Germinal center (tissue), 1 donor: ENCODE measurements at places on chromosomes 13 and 19.
A peak's percentile ranks its signal among the peaks of the same experiment; 100 is the strongest.

GRCh38 chr19:2180114-2180513 is 16.4 kb downstream of the DOT1L start:
- no peak for DNase-seq

DNA sequence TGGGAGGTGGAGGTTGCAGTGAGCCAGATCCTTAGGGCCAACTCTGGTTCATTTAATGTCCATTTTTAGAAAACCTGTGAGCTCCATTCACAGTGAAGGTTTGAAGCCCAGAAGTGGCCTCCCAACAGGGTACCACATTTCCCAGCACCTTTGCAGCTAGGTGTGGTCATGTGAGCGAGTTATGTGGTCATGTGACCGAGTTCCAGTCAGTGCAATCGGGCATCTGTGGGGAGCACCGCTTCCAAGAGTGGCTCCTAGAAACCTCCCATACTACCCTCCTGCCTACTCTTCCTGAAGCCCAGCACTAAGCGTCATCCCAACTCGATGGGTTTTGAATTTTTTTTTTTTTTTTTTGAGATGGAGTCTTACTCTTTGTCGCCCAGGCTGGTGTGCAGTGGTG is 663 bp upstream of the PLA2G4C start:
- no peak for DNase-seq

- peak; percentile 47 for DNase-seq
Measured at GRCh38 chr19:46076951-46077814, 36.4 kb upstream of the IGFL4 start.

GRCh38 chr13:32538143-32538620 is 413 bp downstream of the N4BP2L2 start:
- DNase-seq = peak; percentile 65

GRCh38 chr13:40232311-40233040 is 434.0 kb downstream of the FOXO1 start:
- DNase-seq = no peak

GRCh38 chr13:26420282-26420960 is 137.1 kb upstream of the WASF3 start:
- DNase-seq = no peak

- DNase-seq = no peak
Measured at GRCh38 chr13:113856716-113857065, 7.2 kb downstream of the GAS6 start.

DNA sequence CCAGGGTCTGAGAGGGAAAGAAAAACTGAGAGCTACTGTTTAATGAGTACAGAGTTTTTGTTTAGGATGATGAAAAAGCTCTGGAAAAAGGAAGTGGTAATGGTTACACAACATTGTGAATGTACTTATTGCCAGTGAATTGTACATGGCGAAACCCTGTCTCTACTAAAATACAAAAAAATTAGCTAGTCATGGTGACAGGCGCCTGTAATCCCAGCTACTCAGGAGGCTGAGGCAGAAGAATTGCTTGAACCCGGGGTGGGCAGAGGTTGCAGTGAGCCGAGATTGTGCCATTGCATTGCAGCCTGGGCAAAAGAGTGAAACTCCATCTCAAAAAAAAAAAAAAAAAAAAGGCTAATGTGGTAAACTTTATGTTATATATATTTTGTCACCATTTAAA is 96.3 kb downstream of the VWA8 start:
- no peak for DNase-seq

GRCh38 chr19:1280636-1281568 is 4.8 kb upstream of the EFNA2 start:
- DNase-seq = no peak

GRCh38 chr13:36297366-36298338 is at the start of gene CCDC169:
TSS of gene CCDC169 (minus strand) at chr13:36297814. CDS start at chr13:36297719, 95 bp downstream.
- peak; percentile 13 for DNase-seq

- DNase-seq = no peak
Measured at GRCh38 chr19:2209408-2209807, 26.7 kb downstream of the PLEKHJ1 start.

DNA sequence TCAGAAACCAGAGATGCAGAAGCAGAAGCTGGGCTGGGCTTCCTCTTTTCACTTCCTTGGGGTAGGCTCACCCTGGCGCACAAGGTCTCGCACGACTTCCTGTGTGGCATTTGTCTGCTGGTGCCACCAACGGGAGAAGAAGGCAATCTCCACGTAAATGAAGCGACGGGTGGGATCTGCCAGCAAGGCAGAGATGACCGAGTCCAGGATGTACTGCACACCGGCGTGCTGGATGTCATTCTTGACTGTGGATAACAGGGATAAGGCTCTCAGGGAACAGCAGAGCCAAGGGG is 1.3 kb downstream of the MAN2B1 start:
- DNase-seq = peak; percentile 84

DNA sequence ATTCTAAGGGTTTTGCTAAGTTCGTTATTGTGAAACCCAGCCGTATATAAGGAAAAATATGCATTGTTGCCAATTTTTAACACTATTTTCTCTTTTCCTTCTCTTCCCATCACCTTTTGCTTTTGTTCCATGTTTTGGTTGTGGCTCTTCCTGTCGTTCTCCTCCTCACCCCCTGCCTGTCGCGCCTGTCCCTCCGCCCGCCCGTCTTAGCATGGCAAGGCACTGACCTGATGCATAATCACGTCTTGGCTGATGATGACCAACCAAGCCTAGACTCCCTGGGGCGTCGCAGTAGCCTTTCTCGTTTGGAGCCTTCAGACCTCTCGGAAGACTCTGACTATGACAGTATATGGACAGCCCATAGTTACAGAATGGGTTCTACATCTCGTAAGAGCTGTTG is 28.5 kb upstream of the TEX29 start:
- no peak for DNase-seq

DNA sequence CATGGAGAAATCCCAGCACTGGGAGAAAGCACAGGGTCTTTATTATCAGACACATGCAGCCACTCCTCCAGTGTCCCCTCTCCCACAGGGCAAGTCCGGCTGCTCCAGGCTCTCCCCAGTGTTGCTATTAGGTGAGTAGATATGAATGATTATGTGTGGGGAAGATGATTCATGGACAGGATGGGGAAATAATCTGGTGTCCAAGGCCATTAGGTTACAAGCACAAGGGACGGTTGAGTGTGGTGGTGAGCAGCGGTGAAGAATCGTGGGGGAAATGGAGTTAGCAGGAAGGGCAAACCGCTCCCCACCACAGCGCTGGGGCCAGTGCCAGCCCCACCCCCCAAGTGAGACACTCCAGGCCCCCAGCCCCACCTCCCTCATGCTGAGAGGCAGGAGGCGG is 19.0 kb downstream of the CD177 start:
- DNase-seq = no peak
